ENCODE measurements at places on chromosomes 16 and 17.

- DNase-seq = no peak
Measured at GRCh38 chr16:6853565-6853964, 479.1 kb upstream of the RBFOX1 start.

DNA sequence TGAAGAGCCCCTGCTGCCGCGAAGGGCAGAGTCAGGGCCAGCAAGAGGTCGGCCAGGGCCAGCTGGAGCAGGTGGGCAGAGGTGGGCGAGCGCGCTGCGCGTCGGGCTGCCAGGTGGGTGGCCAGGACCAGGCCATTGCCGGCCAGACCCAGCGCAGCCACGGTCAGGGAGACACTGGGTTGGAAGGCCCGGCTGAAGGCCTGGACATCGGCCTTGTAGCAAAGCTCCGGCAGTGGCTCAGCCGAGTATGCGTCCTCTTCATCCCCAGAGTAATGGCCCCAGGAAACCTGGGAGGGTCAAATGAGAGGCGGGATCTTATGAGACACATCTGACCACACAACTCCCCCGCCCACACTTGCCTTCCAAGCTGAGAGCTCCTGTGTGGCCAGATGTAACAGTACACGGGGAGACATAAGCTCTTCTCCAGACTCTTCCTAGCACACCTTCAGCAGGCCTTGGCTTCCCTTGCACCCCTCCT is 1.3 kb downstream of the CCR10 start:
- DNase-seq = no peak

- no peak for DNase-seq
Measured at GRCh38 chr16:57525761-57526160, 10.6 kb downstream of the CCDC102A start.

DNA sequence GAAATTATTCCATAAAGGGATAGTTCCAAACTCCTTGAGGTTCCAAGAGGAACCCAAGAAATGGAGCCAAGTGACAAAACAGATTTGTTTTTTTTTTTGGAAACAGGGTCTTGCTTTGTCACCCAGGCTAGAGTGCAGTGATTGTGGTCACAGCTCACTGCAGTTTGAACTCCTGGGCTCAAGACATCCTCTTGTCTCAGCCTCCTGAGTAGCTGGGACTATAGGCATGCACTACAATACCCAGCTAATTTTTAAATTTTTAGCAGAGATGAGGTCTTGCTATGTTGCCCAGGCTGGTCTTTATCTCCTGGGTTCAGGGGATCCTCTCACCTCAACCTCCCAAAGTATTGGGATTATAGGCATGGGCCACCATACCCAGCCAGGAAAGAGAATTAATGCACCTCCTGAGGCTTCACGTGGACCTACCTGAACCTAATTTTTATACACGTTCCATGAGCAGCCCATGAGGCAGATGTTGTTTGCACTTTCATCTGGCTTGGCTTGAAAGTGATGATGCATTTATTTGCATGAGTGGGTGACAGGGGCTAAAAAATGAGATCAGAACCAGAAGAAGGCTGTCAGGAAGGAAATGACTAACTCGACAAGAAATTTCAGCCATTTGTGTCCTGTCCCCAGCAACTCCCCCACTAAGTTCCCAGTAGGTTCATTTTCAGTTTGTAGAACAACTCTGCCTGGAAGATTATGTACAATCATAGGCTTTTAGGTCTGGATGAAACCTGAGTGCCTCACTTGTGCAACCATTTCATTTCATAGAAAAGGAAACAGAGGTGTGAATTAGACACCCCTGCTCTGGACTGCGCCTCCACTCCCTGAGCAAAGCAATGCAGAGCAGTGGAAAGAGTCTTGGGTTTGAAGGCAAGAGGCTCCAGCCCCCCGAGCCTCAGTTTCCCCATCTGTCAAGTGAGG is 10.3 kb upstream of the IRF8 start:
- DNase-seq = no peak

DNA sequence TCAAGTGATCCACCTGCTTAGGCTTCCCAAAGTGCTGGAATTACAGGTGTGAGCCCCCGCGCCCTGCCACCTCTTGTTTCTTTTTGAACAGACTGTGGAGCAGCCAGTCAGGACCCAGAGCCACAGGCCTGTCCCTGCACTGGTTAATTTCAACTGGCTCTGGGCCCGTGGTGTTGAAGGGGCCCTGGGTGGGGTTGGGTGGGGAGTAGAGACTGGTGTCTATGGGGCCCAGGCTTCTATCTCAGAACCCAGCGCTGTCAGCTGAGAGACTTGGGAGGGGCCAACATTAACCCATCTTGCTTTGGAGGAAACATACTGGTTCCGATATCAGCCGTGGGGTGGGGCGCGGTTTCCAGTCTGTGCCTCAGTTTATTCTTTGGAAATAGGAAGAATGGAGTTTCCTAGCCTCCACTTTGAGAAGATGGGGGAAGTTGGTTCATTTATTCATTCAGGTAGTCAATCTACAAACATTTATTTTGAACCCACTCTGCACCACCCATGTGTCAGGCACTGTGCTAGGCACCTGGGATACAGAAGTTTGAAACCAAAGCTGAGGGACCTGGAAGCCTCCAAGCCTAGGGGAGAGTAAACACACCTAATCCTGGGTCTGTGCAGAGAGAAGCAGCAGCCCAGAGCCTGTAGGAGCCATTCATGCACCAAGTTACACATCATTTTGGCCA is 15.5 kb upstream of the SLC4A1 start:
- no peak for DNase-seq

DNA sequence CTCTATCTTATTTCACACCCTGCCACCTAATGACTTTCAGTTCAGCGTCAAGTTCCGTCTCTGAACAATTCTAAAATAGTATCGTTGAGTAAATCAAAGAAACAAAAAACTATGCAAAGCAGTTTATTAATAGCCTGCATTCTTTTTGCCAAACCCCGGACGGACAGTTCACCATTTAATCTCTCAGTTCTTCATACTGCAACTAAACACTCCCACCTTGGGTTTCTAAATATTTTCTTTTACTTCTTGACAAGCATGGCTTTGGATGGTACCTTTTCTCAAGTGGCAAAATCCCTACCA is 1.2 kb downstream of the MYH11 start:
- no peak for DNase-seq

DNA sequence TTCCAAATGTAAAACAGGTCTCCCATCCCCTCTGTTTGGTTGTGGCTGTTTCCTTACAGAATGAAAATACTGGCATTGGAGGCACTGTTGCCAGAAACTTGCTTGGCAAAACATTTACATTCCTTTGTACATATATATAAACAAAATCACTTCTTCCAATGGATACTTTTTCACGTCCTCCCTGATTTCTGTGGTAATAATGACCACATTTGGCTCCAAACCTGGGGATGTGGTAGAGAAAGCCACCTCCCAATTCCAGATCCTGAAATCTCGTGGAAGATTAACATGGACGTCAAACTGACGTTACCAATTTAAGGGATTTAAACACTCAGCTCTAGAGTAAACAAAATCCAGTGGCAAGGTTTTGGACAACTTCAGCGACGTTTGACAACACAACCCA is 370.8 kb upstream of the ZFHX3 start:
- no peak for DNase-seq

GRCh38 chr17:34379868-34380267 is 16.8 kb upstream of the CCL1 start:
- no peak for DNase-seq

- no peak for DNase-seq
Measured at GRCh38 chr16:68636818-68637217, 8.3 kb upstream of the CDH3 start.

DNA sequence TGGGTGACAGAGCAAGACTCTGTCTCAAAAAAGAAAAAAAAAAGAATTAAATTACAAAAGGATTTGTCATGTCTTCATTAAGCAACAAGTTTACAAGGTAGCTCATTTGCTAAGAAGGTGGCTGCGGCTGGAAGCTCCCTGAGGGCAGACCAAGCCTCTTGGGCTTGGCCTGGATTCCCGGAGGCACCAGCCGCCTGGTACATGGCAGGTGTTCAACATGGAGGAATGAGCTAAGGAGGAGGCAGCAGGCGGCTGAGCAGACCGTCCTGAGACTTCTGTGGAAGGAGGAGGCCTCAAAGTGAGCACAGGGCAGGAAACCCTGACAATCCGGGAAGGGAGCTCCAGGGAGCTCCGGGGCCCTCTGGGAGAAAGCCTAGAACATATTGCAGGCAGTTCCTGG is 3.2 kb upstream of the MYLK3 start:
- no peak for DNase-seq

- no peak for DNase-seq
Measured at GRCh38 chr16:11393366-11393765, 48.1 kb downstream of the RMI2 start.

- DNase-seq = no peak
Measured at GRCh38 chr16:85689285-85689949, 663 bp upstream of the GINS2 start.

GRCh38 chr16:17591655-17592405 is 121.1 kb upstream of the XYLT1 start:
- peak; percentile 15 for DNase-seq

GRCh38 chr17:40415390-40415789 is 2.3 kb downstream of the TOP2A start:
- no peak for DNase-seq

DNA sequence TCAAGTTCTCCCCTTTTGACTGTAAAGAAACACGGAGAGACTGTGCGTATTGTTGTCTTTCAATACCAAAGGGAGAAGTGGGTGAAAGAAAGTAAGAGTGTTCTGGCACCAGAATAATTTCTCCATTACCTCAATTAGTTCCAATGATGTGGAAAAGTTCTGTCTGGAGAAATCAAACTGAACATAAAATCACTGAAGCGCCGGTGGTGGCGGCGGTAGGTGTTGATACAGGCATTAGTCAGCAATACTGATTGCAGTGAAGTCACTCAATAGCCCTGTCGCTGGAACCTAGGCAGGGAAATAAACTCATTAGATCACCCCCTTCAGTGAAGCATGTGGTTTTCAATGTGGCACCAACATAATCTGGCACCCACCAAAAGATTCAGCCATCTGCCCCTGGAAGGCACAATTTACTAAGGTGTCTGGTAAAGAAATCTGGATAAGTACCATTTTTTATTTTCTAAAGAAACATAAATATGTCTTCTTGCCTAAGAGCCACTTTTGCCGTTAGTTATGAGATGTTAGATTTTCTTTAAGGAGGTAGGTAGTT is 274.2 kb upstream of the SOX9 start:
- no peak for DNase-seq

GRCh38 chr17:78358538-78359320 is 1.1 kb downstream of the SOCS3 start:
- DNase-seq = no peak

- DNase-seq = no peak
Measured at GRCh38 chr17:19327031-19327783, 35.3 kb downstream of the B9D1 start.

GRCh38 chr17:39946551-39947330 is 16.1 kb upstream of the GSDMA start:
- no peak for DNase-seq

DNA sequence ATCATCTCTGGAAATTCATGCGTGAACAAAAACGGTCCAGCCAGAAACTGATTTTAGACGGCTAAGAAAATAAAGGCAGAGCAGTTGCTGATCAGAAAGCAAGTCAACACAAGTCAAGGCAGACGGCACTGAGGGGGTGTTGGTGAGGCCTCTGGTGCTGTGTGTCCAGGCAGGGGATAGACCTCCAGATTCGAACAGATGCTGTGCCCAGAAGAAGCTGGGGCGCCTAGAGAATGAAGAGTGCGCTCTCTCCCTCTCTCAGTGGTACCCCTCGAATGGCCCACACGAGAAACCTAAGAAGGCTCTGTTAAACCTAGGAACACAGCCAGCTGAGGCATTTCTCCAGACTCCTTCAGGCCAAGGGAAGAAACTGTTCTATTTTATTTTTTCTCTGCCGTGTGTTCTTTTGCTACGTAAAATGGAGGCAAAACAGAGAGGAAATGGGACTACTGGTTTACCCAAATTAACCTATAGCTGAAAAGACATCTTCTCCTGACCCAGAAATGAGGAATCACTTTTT is 178.3 kb downstream of the PMP22 start:
- DNase-seq = no peak

All from effector memory CD4-positive, alpha-beta T cell (primary cell).